Left lobe of liver (tissue), 2 donors: ENCODE measurements at places on chromosomes 5 and 9. TPM values are rescaled to one million over a fixed set of nuclear protein-coding genes. Genes with fewer than 3 reads are reported as not detected.

DNA sequence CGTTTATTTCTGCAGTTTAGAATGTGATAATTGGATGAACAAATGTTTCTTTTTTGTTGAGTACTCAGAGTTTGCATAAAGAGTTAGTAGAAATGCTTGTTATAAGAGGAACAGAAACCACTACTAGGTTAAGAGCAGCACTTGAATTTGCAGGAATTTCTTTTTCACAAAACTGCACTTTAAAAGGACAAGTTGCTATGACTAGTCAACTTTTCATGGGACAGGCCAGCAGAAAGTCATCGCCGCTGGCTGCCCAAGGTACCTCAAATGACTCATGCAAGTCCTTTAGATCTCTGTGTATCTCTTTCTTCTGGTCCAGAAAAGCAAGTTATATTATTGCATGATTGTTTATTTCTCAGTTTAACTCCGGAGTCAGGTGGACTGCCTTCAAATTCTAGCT is 97.3 kb upstream of the HMHB1 start:
- no peak for DNase-seq

DNA sequence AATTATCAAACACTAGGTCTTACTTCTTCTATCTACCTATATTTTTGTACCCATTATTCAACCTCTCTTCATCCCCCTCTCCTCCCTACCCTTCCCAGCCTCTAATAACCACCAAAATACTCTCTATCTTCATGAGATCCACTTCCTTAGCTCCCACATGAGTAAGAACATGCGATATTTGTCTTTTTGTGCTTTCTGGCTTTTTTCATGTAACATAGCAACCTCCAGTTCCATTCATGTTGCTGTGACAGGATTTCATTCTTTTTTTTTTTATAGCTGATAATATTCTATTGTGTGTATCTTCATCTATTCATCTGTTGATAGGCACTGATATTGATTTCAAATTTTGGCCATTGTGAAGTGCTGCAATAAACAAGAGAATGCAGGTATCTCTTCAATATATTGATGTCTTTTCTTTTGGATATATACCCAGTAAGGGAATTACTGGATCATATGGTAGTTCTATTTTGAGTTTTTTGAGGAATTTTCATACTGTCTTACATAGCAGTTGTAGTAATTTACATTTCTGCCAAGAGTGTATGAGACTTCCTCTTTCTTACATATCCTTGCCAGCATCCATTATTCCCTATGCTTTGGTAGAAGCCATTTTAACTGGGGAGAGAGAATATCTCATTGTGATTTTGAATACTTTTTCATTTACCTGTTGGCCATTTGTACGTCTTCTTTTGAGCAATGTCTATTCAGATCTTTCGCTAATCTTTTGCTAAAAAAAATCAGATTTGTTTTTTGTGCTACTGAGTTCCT is 156.8 kb downstream of the DCP2 start:
- no peak for DNase-seq

- no peak for DNase-seq
Observed at GRCh38 chr5:121913418-121913817, 48.4 kb upstream of the SRFBP1 start.

TAF1L gene
- not detected for total RNA-seq

- DNase-seq: peak; percentile 88
Observed at GRCh38 chr9:78280982-78281668, 15.8 kb upstream of the PSAT1 start.

CTSV gene
- 0.15 TPM for total RNA-seq

GRCh38 chr9:72394066-72394465 is 29.1 kb upstream of the ZFAND5 start:
- no peak for DNase-seq

- DNase-seq: no peak
Observed at GRCh38 chr9:72592502-72593403, 71.3 kb downstream of the TMC1 start.

- DNase-seq: no peak
Observed at GRCh38 chr9:130472184-130472705, 27.5 kb downstream of the ASS1 start.

DNA sequence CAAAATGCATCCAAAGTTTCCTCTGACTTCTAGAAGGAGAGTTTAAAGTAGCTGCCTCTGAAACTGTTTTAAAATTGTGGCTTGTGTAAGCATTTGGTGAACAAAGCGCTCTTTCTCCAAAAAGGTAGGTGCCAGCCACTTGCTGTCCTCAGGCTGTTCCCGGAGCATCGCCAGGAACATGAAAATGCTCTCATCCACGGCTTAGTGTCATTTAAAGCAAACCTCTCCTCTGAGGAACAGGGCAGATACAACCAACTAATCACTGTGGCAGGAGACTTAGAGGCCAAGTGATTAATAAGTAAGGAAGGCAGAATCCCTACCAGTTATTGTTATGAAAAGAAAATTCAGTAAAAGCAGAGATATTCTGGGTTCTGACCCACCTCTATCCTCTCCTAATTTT is 165.6 kb downstream of the DCP2 start:
- no peak for DNase-seq

DNA sequence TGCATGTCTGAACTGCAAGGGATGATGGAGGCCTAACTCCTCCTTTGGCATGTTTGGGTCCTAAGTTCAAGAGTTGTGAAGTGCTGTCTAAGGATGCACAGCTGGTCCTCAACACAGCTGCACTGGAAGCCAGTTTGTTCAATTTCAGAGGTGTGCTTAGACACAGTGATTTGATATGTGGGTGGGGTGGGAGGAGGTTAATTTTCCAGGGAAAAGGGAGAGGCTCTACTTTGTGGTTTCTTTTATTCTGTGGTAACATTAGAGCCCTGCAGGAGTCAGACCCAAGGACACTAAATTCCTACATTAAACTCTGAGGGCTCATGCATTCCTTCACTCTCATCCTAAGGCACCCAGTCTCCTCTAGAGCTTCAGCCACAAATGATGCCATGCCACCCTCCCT is 188.4 kb upstream of the MAST4 start:
- DNase-seq: no peak

- no peak for DNase-seq
Observed at GRCh38 chr5:128002425-128002824, 81.1 kb upstream of the SLC12A2 start.

TAF11L10 gene
- not detected for total RNA-seq

- DNase-seq: no peak
Observed at GRCh38 chr9:7542693-7543092, 256.9 kb downstream of the DMAC1 start.

- peak; percentile 91 for DNase-seq
Observed at GRCh38 chr5:139648205-139649081, at the start of gene CXXC5. CXXC5 (plus strand) TSS chr5:139648349; CDS start chr5:139680524, 32,175 bp downstream.

ARID3C gene
- total RNA-seq: 8.8 TPM

DNA sequence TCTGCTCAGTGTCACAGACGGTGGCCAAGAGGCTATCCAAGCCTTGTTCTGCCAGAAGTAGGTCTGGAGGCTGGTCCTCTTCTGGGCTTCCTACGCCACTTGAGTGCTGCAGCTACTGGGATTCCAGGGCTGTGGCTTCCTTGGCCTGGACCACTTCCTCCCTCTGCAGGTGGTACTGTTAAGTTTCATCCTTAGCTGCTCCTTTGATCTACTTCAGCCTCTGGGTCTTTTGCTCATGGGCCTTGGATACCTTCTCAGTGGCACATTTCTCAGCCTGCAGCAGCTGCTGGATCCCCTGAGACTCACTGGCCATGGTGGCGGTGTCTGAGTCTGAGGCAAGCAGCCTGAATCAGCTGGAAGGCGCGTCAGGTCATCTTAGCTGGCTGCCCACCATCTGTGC is 10.3 kb downstream of the CNOT8 start:
- DNase-seq: no peak

- no peak for DNase-seq
Observed at GRCh38 chr5:100722657-100723056, 180.4 kb downstream of the ST8SIA4 start.

DNA sequence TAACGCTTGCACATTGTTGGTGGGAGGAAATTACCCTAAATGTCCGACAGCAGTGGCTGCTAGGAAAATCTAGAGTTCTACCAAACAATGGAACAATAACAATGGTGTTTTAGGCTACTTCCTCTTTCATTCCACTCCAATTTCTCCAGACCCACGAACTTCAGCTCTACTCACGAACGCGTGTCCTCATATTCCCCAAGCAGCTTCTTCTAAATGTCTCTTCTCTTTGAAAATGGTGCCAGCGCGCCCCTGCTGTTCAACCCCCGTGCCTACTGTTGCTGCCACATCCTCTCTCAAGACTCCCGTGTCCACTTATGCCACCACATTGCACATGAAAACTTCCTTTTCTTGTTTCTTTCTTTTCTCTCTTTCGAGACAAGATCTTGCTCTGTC is 25.6 kb downstream of the OR2V2 start:
- no peak for DNase-seq

SLC36A3 gene
- not detected for total RNA-seq

LCNL1 gene
- total RNA-seq: not detected

DNA sequence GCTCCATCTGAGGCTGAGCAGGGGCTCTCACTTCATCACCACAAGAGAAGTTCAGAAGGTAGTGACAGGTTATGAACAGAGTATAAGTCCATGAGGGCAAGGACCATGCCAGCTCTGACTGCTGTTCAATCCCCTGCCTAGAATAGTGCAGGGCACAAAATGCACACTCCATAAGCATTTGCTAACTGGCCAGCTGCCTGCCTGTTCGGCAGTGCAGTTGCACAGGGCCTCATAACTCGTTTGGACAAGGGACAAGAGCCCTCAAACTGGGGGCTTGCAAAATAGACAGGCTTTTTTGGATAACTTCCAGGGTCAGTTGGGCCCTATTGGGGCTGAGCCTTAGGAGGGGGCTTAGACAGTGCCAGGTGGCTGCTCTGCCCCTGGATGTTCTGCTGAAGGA is 21.1 kb downstream of the SPARC start:
- no peak for DNase-seq

ZDHHC12 gene
- 22.9 TPM for total RNA-seq

TXNDC8 gene
- total RNA-seq: not detected

LHX3 gene
- total RNA-seq: not detected

STK32A gene
- total RNA-seq: 0.23 TPM

FOXD1 gene
- total RNA-seq: not detected

GRCh38 chr9:21395778-21396717 is 10.8 kb upstream of the IFNA2 start:
- peak; percentile 56 for DNase-seq

DNA sequence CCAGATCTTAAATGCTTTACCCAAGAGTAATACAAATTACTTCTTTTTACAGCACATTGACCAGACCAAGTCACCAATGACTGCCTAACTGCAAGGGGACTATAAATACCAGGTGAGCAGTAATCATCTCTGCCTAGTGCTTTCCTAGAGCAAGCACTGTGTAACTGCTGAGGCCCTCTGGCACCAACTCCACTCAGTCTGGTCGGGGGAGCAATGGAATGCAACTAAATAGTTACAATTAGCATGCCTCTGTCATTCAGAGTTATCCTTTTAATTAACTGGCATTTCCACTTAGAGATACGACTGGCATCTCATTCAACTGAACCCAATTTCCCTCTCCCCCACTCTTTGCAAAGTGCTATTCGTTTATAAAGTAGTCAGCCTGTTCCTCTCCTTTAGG is 1309.1 kb upstream of the DMAC1 start:
- no peak for DNase-seq

CDX1 gene
- 0.15 TPM for total RNA-seq

NPR3 gene
- total RNA-seq: 3.5 TPM

- DNase-seq: no peak
Observed at GRCh38 chr9:99690573-99690972, 131.1 kb upstream of the NR4A3 start.

DNA sequence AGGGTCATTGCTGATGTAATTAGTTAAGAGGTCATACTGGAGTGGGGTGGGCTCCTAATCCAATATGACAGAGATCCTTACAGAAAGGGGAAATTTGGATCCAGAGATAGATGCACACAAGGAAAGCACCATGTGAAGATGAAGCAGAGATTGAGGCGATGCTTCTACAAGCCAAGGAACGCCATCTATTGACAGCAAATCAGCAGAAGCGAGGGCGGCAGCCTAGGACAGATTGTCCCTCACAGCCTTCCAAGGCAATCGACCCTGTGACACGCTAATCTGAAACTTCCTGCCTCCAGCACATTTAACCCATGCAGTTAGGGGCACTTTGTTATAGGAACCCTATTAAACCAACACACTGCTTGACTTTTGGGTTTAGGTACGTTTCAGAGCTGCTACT is 285.1 kb upstream of the DAP start:
- no peak for DNase-seq

DNA sequence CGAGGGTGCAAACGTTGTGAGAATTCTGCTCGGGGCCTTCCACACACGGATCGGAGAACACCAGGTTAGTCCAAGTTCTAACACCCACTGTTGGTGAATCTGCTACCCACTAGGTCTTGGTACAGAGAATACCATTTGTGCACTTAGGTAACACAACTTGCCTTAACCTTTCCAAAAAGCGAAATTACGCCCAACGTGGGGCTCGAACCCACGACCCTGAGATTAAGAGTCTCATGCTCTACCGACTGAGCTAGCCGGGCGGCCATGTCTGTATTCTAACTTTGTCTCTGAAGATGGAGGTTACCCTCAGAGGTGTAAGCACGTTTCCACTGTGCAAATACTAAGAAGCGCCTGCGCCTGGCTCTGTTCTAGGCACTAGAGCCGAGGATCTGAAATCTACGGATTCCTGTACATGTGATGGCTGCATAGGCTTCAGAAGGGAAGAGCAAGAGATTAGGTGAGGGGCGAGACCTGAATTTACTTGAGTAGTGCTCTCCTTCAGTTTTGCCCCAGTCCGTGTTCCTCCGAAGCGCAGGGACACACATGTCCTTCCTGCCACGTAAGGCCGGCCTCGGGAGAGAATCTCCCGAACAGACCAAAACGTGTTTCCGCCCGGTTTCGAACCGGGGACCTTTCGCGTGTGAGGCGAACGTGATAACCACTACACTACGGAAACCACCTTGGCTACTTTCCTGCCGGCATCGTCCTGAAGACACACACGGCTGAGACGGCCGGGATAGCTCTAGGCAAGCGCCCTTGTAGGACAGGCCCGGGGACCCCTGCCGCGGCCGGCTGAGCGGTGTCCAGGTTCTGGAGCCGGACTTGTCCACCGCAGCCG is 1.1 kb upstream of the TRIM41 start:
- DNase-seq: peak; percentile 96

DNA sequence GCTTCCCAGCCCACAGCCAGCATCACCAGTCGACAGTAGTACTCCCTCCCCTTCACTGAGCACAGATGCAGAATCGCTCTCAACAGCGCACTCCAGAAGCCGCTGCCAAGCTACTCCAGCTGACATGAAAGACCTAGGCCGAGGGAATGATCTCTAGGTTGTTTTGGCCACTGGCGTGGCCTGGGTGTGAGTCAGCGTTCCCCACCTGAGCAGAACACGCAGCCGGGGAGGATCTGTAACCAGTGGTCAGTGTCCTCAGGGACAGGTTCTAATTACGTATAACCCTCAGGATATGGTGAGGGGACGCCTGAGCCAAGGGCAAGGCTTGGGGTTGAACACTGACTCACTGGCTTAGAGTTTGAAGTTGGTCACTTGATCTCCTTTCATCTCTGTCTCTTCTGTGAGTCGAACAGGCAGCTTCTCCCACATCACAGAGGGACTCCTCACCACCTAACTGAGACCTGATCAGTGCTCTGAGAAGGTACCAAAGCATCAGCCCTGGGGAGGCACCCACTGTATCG is 76.9 kb upstream of the IL17B start:
- no peak for DNase-seq
